ENCODE measurements at places on chromosomes 11 and 22.

DNA sequence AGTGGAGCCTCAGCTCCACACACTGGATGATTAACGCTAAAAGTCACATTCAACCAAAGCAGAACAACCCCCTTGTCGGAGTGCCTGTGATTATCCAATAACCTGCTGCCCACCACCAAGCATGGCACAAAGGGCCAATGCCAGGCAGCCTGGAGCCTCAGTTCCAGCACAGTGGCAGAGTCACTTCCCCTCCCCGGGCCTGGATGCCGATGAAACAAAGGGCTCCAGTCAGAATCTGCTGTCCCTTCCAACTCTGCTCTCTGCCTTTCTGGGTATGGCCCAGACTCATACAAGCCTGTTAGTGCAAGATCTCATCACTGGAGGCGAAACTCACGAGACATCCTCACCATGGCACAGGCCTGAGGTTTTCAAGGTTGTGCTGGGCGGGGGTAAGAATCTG, 52.1 kb downstream of the CLTCL1 start:
- DNase-seq, result no peak

GRCh38 chr11:73259406-73260126, 12.6 kb upstream of the P2RY6 start:
- DNase-seq, result no peak

- no peak for DNase-seq
These were observed 533.6 kb upstream of the CADM1 start for GRCh38 chr11:116037861-116038260.

DNA sequence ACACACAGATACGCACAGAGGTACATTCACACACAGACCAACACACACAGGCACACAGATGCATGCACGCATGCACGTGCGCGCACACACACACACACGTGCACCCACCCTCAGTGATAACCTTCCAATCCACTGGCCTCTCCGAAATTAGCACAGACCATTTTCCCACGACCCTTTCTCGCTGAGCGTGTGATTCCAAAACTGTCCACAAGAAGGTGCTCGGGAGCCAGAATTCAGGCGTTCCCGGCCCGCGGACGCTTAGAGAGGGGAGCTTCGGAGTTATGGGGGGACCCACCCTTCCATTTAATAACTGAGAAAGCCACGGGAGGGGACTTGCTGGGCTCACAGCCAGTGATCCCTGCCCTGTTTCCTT, 33.8 kb upstream of the SLC35C1 start:
- DNase-seq, result no peak
